ENCODE measurements at places on chromosomes 2 and 18. TPM values are rescaled to one million over a fixed set of nuclear protein-coding genes. Genes with fewer than 3 reads are reported as not detected.

Gene DSG4
- total RNA-seq = not detected

Gene TMEM198
- total RNA-seq = 3.8 TPM

Gene CPS1
- total RNA-seq = 8.0 TPM

Gene REEP1
- total RNA-seq = 1.1 TPM

Gene PSTPIP2
- 9.1 TPM for total RNA-seq

DNA sequence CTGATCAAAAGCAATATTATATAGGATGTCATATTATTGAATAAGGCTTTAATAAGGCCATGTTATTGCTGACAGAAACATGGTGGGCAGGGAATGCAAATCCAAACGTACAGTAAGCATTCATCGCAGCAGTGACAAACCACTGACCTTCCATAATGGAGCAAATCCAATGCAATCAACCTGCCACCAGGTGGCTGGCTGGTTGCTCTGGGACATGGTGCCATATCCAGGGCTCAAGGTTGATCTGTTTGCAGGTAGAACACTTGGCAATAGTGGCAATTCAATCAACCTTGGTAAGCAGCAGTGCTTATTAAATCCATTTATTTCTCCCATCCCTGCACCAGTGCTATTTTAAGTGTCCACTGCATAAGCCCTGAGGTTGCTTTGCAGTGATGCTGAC is 75.4 kb downstream of the CERKL start:
- no peak for DNase-seq

GRCh38 chr18:48036226-48036625 is 105.8 kb upstream of the SMAD2 start:
- DNase-seq = peak; percentile 6

- no peak for DNase-seq
These were observed 853 bp downstream of the LANCL1 start for GRCh38 chr2:210475706-210476105.

- no peak for DNase-seq
These were observed 318.7 kb downstream of the GBX2 start for GRCh38 chr2:235849489-235849888.

DNA sequence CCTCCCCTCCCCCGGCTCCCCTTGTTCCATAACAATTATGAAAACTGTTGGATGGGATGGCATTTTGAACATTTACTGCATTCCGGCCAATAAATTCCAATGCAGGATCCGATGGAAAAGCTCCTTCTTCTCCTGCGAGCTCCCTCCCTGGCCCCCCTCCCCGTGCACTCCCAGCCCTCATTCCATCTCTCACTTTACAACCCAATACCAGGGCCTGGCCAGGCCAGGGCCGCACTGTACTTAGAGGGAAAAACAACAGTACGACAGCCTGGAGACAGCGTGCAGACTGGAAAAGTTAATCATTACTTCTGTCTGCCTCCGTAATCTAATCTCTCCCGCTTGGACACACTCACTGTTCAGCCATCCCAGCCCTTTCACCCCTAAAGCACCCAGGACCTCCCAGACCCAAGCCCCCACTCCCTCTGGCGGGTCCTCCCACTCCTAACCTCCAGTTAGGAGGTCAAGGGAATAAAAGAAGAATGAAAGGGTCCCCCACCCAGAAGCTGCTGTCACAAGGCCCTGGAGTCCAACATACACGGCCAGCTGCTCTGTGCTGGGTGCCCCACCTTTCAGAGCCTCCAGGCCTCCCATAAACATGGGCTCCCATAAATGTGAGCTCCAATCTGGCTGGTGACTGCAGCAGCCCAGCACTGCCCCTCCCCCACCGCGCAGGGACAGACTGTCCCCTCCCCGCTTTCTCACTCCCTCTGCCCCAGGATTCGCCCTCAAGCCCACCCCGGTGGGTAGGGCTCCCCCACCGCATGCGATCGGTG is 20.6 kb downstream of the SMAD7 start:
- peak; percentile 89 for DNase-seq

DNA sequence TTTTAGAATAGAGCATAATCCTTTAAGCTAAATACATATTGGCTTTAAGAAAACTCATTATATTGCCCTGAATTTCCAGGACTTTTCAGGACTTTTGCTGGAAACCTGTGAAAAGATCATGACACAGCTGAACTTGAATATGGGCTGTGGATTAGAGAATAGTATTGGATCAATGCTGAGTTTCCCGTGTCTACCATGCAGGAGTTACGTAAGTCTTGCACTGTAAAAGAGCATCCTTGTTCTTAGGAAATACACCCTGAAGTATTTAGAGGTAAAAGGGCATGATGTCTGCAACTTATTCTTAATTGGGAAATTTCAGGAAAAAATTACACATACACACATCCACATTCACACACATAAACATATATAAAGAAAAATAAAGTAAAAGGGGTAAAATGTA is 82.1 kb downstream of the ZFP36L2 start:
- DNase-seq = no peak

- no peak for DNase-seq
These were observed 569.9 kb upstream of the LINC00305 start for GRCh38 chr18:64718808-64719207.

GRCh38 chr2:37091873-37092272 is 7.6 kb downstream of the GPATCH11 start:
- no peak for DNase-seq

- peak; percentile 89 for DNase-seq
These were observed 95.6 kb downstream of the LAMA3 start for GRCh38 chr18:23784832-23785245.

DNA sequence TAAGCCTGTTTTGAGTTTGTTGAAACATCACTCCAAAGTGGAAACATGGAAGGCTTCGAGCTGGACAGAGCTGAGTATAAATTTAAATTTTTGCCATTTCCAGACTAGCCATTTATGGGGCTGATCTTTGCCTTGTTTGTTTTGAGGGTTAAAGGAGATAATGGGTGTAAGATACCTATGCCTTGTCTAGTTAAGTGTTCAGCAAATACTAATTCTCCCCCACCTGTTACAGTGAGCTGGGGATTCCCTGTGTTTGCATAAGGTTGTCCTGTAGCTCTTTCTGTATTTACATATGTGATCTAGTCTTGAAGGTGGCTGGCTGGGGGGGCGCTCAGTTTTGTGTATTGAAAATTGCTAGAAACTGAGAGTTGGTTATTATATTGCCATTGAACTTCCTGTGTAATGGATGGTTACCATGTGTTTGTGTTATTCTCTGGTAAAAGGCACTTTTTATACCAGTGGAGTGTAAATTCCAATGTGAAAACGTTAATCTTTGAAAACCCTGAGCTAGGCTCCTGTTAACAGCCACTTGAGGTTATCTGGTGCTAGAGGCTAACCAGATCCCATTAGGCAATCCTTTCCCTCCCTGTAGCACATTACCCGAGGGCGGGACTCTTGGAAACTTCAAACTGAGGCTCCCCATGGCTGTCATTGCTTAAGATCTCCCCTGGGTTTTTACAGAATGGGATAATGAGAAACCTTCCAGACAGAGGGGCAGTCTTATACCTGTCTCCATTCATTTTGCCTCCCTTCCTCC is 26.7 kb downstream of the TANC1 start:
- DNase-seq = no peak

All from astrocyte (in vitro differentiated cells and primary cell).